ENCODE measurements at places on chromosomes 2 and 18. TPM values are rescaled to one million over a fixed set of nuclear protein-coding genes. Genes with fewer than 3 reads are reported as not detected.

GRCh38 chr2:25132299-25132635 lies 36.1 kb downstream of the POMC start:
- DNase-seq: no peak

- DNase-seq: no peak
These were observed at the start of gene NOL4 for GRCh38 chr18:34224423-34225217. NOL4 (minus strand) TSS chr18:34224913; CDS start chr18:34223253, 1,660 bp downstream.

- DNase-seq: no peak
These were observed 1.2 kb downstream of the FBXO41 start for GRCh38 chr2:73282924-73283544.

GRCh38 chr2:23547725-23548124 lies 162.7 kb downstream of the KLHL29 start:
- DNase-seq: no peak

- DNase-seq: no peak
These were observed 638.1 kb downstream of the DSC3 start for GRCh38 chr18:30404422-30404821.

- no peak for DNase-seq
These were observed 21.4 kb downstream of the HJURP start for GRCh38 chr2:233832869-233833311.

- DNase-seq: peak; percentile 36
These were observed 132.3 kb downstream of the UXS1 start for GRCh38 chr2:106061611-106062349.

DNA sequence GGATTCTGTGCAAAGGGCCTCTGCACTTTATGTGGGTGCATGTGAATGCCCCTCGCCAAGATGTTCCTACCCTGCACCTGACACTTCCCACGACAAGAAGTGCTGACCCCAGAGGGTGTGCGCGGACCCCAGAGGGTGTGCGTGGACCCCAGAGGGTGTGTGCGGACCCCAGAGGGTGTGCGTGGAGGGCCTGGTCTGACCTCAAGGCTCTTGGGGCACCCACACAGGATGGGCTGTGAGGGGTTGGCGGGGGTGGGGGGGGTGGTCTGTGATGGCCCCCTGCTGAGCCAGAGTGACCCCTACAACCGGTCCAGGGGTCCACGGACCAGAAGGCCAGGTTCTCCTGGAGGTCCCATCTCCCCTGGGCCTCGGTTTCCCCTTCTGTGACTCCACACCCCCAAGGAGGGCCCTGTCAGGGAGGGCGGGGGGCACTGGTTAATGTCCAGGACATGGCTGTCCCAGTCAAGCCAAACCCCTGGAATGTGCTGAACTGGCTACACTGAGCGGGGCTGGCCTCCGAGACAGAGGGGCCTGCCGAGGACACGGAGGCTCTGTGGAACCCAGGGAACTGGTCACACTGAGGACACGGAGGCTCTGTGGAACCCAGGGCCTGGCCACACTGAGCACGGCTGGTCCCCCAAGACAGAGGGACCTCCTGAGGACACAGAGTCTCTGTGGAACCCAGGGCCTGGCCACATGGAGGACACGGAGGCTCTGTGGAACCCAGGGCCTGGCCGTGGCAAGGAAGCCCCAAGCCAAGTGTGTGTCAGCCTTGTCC lies 3.1 kb downstream of the NEU4 start:
- DNase-seq: no peak

DNA sequence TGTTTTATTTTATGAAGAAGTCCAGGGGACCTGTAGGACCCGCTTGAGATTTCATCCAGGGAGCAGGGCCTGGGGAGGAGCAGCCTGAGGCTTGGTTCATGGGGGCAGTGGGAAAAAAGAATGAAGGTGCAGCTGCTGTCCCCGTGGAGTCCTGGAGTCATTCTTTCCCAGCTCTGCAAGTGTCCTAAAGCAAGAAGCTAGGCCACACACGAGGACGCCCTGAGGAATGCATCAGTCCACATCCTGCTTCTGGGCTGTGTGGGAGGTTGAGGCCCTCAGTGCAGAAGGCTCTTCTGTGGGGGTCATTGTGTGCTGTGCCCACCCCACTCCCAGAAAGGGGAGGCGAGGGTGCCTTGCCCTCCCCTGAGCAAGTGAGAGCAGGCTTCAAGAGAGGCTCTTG lies 179.9 kb upstream of the HS6ST1 start:
- no peak for DNase-seq

DNA sequence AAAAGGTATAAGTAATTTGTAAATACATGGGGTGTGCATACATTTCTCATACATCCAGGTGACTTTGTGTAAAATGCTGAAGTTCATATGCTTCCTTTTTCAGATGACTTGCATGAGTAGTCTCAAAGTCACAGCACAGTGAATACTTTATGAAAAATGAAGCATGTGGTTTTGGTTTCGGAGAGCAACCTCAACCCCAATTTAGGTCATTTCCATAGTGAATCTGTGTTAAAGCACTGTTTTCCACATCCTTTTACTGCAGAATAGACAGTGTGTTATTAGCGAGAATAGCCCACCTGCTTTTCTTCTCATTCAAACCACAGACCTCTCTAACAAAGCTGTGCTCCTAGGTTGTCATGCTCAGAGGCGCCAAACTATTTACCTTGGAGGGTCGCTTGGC lies 204.4 kb upstream of the RASGRP3 start:
- no peak for DNase-seq

DNA sequence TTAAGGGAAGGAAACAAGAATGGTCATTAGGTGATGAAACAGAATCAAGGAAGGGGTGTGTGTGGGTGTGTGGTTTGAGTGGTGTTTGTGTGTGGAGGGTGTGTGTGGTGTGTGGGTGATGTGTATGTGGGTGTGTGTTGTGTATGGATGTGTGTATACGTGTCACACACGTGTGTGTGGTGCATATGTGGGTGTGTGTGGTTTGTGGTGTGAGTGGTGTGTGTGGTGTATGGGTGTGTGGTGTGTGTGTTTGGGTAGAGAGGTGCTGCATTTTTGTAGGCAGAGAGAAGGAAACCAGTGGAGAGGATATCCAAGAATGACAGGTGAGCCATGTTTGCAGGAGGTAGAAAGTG lies 1.1 kb upstream of the CEP192 start:
- DNase-seq: no peak

- DNase-seq: no peak
These were observed 372.6 kb downstream of the LRRTM4 start for GRCh38 chr2:77149565-77149964.

DNA sequence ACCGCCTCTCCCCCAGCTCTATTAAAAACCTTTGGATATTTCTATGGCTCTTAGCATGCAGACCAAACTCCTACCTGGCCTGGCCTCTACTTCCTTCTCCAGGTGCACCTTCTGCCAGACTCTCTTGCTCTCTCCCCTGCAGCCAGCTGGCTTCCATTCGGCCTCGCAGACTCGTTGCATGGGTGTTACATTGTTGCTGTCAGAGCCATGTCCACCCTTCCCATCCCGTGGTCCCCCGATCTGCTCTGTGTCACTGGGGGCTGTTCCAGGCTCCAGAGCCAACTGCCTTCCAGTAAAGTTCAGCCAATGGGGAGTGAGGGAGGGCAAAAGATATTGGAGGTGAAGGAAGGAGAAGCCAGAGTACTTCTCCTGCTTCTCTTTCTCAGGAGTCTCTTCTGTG lies 112.5 kb upstream of the LGALSL start:
- DNase-seq: no peak

ST8SIA5 gene
- not detected for total RNA-seq

PRSS56 gene
- not detected for total RNA-seq

DES gene
- 36.8 TPM for total RNA-seq

CD8B gene
- 0.76 TPM for total RNA-seq

CEBPZ gene
- total RNA-seq: 28.5 TPM

RAB17 gene
- 3.6 TPM for total RNA-seq
